ENCODE measurements at places on chromosomes 12 and 14. TPM values are rescaled to one million over a fixed set of nuclear protein-coding genes. Genes with fewer than 3 reads are reported as not detected.

DNA sequence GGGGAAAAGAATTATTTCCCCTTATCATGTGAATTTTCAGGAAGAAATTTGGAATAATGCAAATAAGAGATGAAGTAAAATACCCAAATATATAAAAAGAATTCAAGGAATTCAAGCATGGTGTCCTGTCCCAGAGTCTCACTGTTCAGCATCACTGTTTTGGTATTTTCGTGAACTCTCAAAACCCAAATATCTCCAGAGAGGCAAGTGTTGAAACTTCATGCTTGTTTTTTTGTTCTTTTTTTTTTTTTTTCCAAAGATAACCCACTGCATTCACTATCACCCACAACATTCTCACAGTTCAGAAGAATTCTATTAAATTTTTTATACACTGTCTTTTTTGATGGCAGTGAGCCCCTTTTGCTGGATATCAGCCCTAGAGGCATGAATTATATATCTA is 354.9 kb downstream of the DIO2 start:
- DNase-seq, result no peak

DNA sequence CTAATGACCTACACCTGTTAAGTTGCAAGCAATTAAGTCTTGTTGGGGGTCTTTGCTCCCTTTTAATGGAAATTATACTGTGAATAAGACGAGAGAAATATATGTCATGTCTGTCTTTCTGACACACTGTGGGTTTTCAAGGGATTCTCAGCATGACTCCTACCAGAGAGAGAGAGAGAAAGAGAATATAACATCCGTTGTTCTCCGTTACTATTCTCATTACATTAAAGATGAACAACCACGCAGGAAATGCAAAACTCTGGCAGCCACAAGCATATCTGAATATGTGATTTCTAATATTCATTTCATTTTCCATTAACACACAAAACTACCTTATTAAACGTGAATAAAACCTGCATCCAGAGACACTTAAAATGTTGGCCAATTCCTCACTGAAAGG is 67.3 kb upstream of the EGLN3 start:
- no peak for DNase-seq

DNA sequence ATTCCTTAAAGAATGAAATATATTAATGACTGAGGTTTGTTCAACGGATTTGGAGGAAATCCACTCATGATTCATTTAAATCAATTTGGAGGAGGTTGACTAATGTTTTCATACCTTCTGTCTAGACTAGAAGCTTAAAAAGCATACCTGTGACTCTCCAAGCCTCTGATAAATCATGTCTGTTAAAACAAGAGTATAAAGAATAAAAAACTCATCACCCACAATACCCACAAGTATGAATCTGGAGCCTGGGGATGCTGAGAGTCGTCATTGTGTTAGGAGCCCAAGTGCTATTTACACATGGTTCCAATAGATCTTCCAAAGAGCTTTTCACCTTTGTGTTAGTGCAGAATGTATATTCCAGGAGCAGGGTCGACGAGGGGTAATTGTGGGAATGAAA is 86.8 kb upstream of the ADAMTS20 start:
- no peak for DNase-seq

- DNase-seq, result no peak
These were observed 250.9 kb upstream of the CRY1 start for GRCh38 chr12:107344035-107344808.

DNA sequence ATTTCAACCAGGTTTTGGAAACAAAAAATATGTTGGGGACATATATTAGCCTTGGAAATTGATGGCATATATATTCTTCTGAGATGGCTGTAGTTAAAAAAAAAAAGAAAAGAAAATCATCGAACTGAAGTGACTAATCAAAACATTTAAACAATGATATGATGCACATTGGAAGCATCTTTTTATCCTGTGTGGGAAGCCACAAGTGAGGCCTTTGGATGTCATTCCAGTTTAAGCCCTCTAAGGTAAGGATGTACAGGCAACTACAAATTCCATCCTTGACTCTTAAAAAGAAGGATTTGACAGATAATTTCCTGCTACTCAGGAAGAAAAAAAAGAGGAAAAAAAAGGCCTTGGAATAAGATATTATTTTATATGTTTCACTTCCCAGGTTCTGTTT is 9.6 kb upstream of the PTPRB start:
- no peak for DNase-seq

- DNase-seq, result peak; percentile 53
These were observed 3.5 kb downstream of the FMNL3 start for GRCh38 chr12:49703647-49704137.

DNA sequence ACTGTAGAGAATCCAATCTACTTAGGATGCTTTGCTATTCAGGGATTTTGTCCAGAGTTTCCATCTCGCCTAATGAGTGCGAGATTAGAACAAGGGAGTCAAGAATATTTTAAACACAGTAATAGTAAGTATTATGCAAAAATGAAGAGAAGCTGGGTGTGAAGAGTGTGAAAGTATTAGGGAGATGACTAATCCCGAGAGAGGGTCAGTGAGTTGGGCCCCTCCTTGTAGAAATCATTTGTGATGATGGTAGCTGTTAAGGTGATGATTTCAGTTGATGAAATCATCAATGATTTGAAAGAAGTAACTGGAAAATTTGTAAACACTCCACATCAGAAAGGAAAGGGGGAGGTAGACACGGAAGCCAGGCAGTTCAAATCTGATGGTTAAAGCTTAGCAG is 478.9 kb upstream of the MGAT4C start:
- DNase-seq, result no peak

GRCh38 chr14:59160506-59160905 is 28.0 kb upstream of the DAAM1 start:
- DNase-seq, result no peak

- DNase-seq, result peak; percentile 14
These were observed 90.9 kb upstream of the CCDC196 start for GRCh38 chr14:66395300-66395699.

DNA sequence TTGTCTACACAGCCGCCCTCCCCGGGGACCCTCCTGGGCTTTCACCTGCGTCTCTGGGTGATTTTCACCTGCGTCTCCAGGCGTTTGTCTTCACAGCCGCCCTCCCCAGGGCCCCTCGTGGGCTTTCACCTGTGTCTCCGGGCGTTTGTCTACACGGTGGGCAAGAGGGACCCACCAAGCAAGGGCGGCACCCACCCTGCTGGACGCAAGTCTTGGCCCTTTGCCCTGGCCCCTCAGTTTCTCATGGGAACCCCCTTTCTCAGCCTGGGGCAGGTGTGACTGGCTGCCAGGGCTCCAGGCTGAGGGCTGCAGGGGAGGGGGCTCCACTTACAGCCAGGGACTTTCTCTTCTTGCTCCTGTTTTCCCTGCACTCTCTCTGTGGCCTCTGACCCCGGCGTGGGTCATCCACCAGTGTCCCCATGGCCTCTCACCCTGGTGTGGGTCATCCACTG is 68.6 kb upstream of the GALNT9 start:
- DNase-seq, result no peak

GRCh38 chr12:86331012-86331411 is 74.8 kb upstream of the MGAT4C start:
- no peak for DNase-seq

- DNase-seq, result no peak
These were observed 42.1 kb upstream of the GPR132 start for GRCh38 chr14:105107351-105107750.

DNA sequence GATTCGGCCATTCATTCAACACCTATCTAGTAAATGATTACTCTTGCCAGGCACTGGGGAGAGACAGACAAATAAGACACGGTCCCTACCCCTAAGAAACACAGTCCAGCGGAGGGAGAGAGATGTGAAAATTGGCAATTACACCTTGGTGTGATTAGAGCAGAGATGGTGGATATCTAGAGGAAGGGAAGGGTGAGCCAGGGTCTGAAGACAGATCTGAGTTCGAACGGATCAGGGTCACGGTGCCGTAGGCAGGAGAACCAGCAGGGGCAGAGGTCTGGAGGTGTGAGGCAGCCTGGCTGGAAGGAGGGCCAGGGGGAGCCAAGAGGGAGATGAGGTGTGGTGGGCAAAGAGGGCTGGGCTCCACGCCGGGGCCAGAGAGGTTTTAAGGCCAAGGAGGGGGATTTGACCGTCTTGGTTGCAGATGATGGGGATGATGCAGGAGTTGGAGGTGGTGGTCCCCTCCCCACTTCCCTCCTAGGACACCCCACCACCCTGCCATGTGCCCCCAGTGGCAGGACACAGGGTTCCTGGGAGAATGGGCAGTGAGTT is 27.1 kb downstream of the FAM222A start:
- DNase-seq, result no peak

GRCh38 chr14:94586635-94587034 is 5.4 kb downstream of the SERPINA5 start:
- DNase-seq, result no peak

GRCh38 chr12:51360315-51360714 is 13.8 kb upstream of the CELA1 start:
- no peak for DNase-seq

GRCh38 chr12:127245009-127245408 is 1022.0 kb upstream of the TMEM132C start:
- no peak for DNase-seq

GRCh38 chr14:82224610-82225009 is 691.0 kb upstream of the SEL1L start:
- DNase-seq, result no peak

DNA sequence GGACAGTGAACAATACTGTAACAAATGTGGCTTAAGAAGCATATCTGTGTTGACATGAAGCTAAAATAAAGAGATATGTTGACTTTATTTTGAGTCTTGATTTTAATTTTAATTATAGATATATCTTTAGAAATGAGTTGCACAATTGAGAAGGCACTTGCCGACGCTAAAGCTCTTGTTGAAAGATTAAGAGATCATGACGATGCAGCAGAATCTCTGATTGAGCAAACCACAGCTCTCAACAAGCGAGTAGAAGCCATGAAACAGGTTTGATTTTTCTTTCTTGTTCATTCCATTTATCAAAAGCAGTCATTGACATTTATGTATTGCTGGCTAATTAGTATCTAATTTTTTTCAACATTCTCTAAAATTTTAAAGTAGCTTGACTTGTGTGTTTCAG is 15.8 kb downstream of the FGFR1OP2 start:
- no peak for DNase-seq

DNA sequence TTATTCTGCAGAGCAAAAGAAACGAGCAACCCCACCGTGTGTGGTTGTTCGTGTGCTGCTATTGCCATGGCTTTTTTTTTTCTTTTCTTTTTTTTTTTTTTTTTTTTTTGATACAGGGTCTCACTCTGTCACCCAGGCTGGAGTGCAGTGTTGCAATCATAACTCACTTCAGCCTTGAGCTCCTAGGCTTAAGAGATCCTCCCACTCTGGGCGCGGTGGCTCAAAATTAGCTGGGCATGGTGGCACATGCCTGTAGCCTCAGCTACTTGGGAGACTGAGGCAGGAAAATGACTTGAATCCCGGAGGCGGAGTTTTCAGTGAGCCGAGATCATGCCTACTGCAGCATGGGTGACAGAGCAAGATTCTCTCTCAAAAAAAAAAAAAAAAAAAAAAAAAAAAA is 144.2 kb downstream of the ESR2 start:
- DNase-seq, result no peak

DNA sequence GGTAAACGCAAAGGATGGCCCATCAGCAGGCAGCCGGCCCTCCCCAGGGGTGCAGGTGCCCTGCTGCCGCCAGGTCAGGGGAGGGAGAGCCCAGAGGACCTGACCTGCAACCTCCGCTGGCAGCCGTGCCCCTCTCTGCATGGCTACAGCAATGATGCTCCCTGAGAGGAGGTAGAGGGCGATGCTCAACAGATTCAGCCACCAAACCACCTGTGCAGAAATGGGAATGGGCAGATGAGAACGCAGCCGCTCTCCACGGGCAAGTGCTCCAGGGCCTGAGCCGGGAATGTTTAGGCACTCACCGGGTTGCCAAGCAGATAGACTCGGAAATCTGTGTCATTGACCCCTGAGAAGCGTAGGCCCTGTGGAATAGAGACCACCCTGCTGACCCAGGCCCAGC is 8.7 kb upstream of the NGB start:
- DNase-seq, result no peak

DNA sequence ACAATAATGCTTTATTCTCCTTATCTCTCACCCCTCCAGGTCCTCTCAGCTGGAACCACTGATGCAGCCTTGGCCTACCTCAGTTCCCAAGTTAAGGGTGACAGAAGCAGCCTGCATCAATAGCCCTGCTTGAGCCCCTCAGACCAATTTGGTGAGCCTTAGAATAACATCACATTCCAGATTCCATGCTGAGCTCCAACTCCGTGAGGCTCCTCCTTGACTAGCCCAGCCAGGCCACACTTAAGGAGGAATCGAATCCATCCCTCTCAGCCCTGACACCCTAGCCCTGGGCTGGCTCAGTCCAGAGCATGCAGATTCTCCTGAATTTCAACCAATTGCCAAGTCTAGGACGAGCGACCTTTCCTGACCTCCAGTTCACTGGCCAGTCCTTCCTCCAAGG is 91.1 kb downstream of the ARMH4 start:
- no peak for DNase-seq

CCDC177 gene
- polyA plus RNA-seq, result 0.02 TPM

DCN gene
- polyA plus RNA-seq, result 215 TPM

GPRC5D gene
- polyA plus RNA-seq, result 0.05 TPM

CLECL1 gene
- polyA plus RNA-seq, result 11.2 TPM

AVPR1A gene
- polyA plus RNA-seq, result 1.7 TPM

EPS8 gene
- polyA plus RNA-seq, result 9.2 TPM

RNASE3 gene
- 1.2 TPM for polyA plus RNA-seq

KCNH3 gene
- 3.3 TPM for polyA plus RNA-seq

OR4E2 gene
- 0.07 TPM for polyA plus RNA-seq
